ENCODE measurements at places on chromosomes 12 and 14. TPM values are rescaled to one million over a fixed set of nuclear protein-coding genes. Genes with fewer than 3 reads are reported as not detected.

DNA sequence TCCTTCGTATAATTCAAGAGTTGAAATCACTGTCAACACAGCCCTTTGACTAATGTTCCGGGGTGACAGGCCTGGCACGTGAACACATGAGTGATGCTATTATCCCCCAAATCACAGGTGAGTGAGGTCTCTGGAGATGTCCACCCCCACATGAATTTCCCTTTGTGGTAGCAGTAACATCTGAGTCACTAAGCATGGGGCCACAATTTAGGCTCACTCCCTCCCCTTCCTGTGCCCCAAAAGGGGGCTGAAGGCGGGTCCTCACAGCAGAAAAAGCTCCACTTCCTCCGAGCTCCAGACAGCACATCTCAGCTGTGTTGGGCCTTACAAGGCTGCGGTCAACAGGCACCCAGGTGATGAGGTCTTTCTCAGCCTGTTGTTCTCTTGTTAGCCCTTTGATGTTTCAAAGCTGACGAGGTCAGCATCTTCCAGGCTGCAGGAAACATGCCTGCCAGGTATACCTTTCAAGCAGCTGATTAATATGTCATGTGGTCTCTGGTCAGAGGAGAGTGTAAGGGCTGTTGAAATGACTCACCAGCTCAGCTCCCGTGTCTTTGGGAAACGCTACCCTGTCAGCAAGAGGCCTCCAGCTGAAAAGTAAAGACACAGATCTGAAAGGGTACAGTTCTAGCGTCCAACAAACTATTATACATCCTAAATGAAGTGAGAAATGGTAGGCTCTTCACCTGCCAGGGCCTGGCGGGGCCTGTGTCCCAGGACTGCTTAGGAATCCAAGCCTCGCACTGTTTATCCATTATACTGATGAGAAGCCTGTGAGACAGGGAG is 107.3 kb downstream of the ZFP36L1 start:
- DNase-seq, result no peak

DNA sequence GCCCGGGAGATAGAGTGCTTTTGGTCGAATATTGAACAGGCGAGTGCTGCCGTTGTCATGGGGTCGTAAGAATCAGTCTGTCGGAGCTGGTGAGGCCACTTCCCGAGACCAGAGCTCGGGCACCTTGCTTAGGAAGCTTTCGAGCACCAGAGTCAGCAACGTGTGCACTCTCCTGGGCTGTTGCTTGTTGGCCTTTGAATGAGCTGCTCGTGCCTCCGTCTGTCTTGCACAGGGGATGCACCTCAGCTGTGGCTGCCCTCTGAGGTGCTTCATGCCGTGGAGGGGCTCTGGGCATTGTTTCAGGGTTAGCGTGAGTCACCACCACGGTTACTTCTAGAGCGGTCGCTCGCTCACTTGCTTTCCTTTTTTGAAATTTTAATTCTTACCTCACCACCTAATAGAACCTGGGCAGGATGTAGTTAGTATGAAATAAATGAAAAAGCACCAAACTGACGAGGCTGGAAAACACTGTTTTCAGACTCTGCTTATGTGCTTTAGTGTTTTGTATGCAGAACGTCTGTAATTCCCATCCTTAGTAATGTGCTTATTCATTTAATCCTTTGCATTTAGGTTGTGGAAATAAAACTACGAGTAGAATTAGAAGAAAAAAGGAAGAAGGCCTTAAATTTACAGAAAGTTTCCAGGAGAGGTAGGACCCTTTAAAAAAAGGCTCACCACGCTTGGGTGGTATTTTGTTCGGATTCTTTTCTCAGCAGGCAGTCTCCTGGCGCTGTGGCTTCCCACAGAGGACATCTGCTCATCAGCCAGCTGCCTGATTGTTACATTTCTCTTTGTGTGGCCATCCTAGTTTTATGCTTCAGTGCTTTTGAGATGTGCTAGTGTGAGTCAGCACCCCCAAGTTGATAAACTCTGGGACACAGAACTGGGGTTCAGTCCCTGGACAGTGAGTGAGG is 40.6 kb downstream of the EP400 start:
- DNase-seq, result no peak

GRCh38 chr12:14573118-14573517 is 5.4 kb upstream of the PLBD1 start:
- no peak for DNase-seq

- no peak for DNase-seq
These were observed 39.7 kb downstream of the FOS start for GRCh38 chr14:75318353-75318752.

GRCh38 chr12:120215766-120216735 is 15.1 kb upstream of the RPLP0 start:
- no peak for DNase-seq

DNA sequence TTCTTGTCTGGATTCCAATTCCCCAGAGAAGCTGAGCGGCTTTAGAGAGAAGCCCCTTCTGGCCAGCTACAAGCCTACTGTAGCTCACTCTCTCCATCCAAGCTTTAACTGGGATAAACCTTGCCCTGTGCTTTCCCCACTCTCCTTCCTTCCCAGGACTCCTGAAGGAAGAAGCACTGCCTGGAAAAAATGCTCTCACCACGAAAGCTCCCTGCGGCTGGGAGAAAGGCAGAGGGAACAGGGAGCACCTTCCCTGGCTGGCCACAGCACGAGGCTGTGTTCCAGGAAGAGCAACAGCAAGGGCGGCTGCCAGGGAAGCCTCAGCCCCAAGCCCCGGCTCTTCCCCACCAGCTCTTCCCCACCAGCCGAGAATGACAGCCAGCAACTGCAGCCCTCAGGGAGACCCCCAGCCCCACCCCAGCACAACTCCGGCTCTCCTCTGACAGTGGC is 40.8 kb upstream of the PNMA1 start:
- DNase-seq, result peak; percentile 81

SERPINA5 gene
- not detected for polyA plus RNA-seq

- no peak for DNase-seq
These were observed 224.4 kb upstream of the PDZRN4 start for GRCh38 chr12:40963751-40964150.

DNA sequence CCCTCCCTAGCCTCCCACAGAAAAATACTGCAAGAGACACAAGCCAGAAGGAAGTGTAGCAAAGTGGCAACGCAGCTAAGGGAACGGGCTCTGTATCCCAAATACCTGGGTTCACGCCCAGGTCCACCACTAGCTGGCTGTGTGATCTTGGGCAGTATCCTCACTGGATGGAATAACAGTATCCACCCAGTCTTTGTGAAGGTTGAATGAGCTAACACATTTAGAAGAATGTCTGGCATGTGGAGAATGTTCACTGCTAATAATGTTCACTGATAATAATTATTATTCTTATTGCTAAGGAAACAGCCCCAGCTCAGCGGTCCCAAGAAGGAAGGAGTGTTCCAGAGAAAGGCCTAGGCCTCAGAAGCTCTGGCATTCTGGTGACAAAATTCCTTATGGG is 70.9 kb downstream of the VWF start:
- DNase-seq, result no peak

SLC8A3 gene
- polyA plus RNA-seq, result 5.8 TPM

- DNase-seq, result no peak
These were observed 57.1 kb downstream of the TRAFD1 start for GRCh38 chr12:112182499-112182898.

GUCY2C gene
- 0.32 TPM for polyA plus RNA-seq

DNA sequence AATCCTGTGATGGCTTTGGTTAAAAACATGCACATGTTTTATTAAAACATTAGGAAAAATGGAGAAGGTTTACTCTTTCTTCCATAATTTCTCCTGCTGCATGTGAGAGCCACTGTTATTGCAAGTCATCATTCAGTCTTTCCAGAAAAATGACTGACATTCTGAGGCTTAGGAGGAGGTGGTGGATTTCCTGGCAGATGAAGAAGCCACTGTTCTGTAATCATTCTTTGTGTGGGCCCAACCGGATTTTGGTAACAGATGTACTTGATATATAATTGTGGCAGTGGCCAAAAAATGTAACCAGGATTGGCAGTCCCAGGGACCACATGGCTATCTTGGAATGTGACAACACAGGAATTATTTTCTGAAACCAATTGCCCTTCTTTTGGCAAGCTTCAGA is 120.2 kb downstream of the DAAM1 start:
- DNase-seq, result no peak

DNA sequence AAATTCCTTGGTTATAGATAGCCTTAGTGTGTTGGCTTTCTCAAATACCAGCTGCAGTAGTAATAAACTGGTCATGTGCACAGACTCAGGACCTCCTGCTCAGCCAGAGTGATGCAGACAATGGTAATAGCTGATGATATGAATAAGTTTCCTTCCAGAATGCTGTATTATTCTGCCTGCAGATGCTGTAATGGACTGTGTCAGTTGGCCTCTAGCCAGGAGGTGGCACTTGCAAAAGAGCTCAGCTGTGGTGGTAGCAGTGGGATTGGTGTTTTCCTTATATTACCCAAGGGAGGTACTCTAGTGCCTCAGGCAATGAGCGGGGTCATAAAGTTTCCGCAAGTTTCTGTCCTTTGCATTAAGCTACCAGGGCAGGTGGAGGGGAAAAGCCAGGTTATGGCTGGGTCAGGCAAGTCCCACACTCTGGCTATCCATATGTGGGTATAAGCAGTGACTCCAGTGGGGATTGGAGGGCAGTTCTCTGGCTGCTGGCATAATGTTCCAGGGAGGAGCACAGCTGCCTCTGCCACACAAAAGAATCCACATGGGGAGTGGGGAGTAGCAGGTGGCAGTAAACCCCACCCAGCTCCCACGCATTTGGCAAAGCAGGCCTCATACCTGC is 14.0 kb upstream of the MUCL1 start:
- DNase-seq, result no peak

- DNase-seq, result no peak
These were observed 14.2 kb downstream of the ELK3 start for GRCh38 chr12:96208346-96208745.

SLC38A4 gene
- polyA plus RNA-seq, result 10.3 TPM

DNA sequence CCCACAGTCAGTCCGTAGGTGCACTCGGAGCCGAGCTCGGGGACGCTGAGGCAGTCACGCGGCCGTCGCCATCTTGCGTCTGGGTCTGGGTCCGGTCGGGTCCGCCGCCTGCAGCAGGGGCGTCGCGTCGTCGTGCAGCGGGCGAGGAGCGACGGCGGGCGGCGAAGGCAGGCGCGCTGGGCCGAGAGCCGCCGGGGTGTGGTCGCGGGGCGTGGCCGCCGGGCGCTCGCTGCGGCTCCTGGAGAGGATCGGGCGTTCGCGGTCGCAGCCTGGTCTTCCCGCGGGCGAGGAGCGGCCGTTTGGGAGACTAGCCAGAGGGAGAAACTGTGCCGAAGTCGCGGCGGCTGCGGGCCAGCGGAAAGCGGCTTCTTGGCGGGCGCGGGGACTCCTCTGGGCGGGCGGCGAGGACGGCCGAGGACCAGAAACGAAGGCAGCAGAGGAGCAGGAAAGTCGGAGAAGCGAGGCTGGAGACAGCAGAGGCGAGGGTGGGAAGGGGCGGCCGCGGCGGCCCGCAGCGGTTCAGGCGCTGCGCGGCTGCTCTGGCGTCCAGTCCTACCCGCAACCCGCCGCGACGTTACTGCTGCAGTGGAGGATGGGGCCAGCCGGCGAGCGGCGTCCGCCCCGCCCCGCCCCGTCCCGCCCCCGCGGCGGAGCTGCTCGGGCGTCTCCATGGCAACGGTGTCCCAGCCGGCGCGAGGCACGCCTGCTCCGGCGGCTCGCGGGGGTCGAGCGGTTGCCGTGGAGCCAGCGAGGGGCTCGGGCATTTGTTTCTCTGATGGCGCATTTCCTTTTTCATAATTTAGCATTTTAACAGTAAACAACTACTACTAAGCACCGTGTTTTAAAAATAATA is at the start of gene PNMA1:
Gene PNMA1, minus strand, starts transcription at position 582 of the 853 bp plus-strand sequence. CDS start 745 bp downstream, outside the sequence.
- DNase-seq, result peak; percentile 89

C12orf42 gene
- 2.4 TPM for polyA plus RNA-seq

DNA sequence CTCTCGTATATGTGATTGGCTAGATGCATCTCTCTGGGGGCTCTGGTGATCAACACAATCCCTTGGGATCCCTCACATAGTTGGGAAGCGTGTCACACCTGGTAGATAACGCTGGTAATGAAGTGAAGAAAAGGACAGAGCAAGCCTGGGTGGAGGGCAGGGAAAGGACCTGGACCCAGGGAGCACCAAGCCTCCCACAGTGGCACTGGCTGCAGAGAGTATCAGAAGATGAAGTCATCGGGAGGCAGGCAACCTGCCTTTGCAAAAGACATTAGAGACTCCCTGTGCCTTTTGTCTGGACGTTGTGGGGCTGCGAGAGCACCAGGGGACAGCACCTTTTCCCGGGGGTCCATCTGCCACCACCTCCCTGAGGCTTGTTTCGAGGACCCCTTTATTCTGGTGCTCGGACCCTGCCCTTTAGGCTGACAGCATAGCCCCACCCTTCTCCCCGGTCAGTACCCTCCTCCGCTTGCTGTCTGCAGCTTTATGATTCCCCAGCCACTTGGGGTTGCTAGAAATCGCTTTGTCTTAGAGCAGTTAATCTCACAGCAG is 116.4 kb downstream of the EML1 start:
- DNase-seq, result no peak

- no peak for DNase-seq
These were observed 50.4 kb downstream of the MAGOHB start for GRCh38 chr12:10563002-10563401.

GRCh38 chr12:108969622-108970021 is 51.2 kb downstream of the SVOP start:
- no peak for DNase-seq

GRCh38 chr14:53603994-53604393 is 352.6 kb downstream of the BMP4 start:
- DNase-seq, result no peak

- DNase-seq, result no peak
These were observed 1.2 kb downstream of the NT5DC3 start for GRCh38 chr12:103839609-103840461.

KIF26A gene
- 11.7 TPM for polyA plus RNA-seq

DNA sequence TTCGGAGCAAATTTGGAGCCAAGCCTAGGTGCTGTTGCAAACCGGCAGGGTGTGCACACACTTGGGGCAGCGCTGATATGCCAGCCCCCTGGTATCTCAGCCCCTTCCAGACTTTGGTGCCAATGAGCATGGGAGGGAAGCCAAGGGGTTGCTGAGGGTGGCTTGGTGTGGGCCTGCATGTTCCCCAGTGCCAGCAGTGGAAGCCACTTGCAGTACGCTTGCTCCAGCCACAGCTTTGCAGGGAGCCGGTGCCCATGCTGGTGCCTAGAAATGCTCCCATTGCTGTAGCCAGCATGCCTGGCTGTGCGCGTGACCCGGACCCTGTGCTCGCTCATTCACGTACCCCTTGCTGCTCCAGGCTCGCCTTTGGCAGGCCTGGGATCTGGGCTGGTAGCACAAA is 67.1 kb upstream of the DNM1L start:
- no peak for DNase-seq

- DNase-seq, result no peak
These were observed 19.1 kb upstream of the COL2A1 start for GRCh38 chr12:48023386-48023785.

PRH2 gene
- polyA plus RNA-seq, result not detected

ASCL1 gene
- polyA plus RNA-seq, result not detected

RPS26 gene
- 467 TPM for polyA plus RNA-seq

PARP2 gene
- 35.5 TPM for polyA plus RNA-seq

SYCP3 gene
- polyA plus RNA-seq, result 0.41 TPM

- no peak for DNase-seq
These were observed 1.9 kb upstream of the FKBP4 start for GRCh38 chr12:2792671-2793500.

TMEM120B gene
- polyA plus RNA-seq, result 30.4 TPM

- no peak for DNase-seq
These were observed 2.9 kb downstream of the RILPL1 start for GRCh38 chr12:123530668-123531067.

GRCh38 chr12:71191509-71192196 is 33.9 kb upstream of the TSPAN8 start:
- no peak for DNase-seq
